Body of pancreas (tissue), 4 donors: ENCODE measurements at places on chromosomes 16 and 17.

DNA sequence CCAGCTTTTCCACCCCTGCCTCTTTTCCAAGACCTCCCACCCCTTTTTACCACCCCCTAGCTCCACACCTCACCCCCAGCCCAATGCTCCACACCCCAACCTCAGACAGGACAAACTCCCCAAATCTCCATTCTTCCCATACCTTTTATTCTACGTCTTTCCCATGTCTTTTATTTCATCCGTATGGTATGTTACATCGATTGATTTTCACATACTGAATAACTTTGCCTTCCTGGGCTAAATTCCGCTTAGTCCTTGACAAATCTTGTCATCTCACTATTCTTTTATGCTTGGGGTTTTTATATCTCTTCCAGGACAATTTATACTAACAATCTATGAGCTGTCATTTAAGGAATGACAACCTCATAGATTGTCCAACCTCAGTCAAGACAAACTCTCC is 46.4 kb downstream of the PITPNM3 start:
- DNase-seq = no peak
- no peaks in the 10 kb centered on the region for H3K27me3 ChIP-seq
- H3K4me1 ChIP-seq = peaks cover 20% of the 10 kb centered on the region
- H3K27ac ChIP-seq = no peak overlapping the region
- H3K4me3 ChIP-seq = no peak overlapping the region
- no peaks in the 10 kb centered on the region for H3K36me3 ChIP-seq

DNA sequence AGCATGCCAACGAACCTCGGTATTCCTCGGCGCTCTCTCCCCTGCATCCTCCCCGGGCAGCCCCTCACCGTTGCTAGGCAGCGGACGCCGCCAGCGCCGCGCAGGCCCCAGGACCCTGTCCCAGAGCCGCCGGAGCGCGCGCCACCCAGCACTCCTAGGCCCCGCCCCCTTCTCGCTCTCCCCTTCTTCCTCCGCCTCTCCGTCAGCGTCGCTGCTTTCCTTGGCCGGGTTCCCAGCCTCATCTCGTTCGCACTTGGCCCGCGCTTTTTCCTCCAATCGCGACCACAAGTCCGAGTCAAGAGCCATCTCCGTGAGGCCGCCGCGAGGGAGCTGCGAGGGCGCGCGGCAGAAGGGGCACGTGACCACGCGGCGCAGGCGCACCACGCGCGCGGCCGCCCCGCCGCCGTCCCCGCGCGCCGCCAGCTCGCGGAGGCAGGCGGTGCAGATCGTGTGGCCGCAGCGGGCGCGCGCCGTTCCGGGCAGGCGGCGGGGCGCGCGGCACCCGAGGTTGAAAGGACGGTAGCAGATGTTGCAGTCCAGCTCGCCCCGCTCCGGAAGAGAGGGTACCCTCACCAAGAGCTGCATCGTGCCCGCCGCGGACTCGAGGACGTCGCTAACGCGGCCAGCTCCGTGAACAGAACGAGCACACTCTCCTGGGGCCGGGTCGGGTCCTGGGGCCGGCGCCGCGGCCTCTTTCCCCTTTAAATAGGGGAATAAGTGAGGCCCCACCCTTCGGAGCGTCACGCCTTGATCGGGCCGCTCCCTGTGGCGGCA is at the start of gene RNF227:
TSS of gene RNF227 (minus strand) at position 679 of the 774 bp plus-strand sequence. CDS start at position 585, 94 bp downstream.
- H3K4me1 ChIP-seq = peaks cover 23% of the 10 kb centered on the region
- no peaks in the 10 kb centered on the region for H3K27me3 ChIP-seq
- H3K36me3 ChIP-seq = no peaks in the 10 kb centered on the region
- peak; percentile 91 for DNase-seq
- peak within 1 kb of the TSS; percentile 25 for H3K4me3 ChIP-seq

DNA sequence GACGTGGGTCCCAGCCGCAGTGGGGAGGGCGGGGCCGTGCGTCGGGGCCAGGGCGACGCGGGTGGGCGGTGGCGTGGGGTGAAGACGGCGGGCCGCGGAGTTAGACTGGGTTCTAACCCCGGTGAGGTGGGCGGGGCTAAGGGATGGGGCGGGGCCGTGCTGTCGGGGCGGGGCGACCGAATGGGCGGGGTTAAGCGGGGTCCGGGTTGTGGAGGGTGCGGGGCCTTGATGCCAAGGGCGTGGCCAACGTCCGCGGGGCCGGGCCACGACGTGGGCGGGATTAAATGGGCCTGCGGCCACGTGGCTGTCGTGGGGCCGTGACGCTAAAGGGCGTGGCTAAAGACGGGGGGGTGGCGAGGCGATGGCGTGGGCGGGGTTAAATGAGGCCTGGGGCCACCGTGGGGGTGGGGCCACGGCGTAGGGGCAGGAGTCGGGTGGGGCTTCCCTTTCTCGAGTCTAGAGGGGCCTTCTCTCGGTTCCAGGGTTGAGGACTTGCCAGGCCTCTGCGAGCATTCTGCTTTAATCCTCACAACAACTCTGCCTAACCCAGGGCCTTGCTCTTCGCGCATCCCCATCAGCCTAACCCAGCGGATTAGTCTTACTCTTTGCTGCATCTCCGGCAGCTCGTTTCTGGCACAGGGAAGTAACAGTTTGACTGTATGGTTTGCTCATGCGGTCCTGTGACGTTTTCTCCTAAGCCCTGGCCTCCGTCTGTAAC is 739 bp downstream of the TCF25 start:
- DNase-seq = peak; percentile 94
- peaks cover 16% of the 10 kb centered on the region for H3K4me1 ChIP-seq
- H3K4me3 ChIP-seq = peak overlapping the region; percentile 64
- H3K27ac ChIP-seq = peak overlapping the region; percentile 98

DNA sequence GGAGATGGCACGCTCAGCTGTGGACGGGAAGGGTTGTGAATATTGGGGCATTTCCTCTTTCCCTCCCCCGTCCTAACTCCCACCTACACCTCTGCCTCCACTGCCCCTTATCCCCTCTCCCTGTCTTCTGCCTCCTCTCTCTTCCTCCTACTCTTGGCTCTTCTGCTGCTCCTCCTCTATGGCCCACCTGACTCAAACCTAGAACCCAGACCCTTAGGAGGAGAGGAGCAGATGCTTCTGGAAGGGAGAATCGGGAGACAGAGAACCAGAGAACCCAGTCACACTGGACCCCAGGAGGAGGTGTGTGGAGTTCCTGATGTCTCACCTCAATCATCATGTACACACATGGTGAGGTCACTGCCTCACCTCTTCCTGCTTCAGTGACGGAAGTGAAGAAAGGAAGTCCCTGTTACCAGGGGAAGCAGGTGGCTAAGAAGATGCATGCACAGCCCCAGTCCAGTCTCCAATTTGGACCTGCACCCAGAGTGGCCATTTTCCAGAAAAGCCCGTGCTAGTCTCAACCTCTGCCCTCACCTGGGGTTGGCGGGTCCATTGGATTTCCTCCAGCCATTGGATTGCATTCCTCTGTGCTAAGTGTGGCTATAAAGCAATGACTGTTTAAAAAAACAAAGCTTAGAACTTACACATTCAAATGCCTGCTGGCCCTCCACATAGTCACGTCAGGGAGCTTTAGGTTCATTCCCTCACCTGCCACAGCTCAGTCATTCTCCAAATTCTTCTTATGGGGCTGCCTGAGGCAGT is 4.0 kb downstream of the RNF222 start:
- H3K4me1 ChIP-seq = no peaks in the 10 kb centered on the region
- H3K27ac ChIP-seq = no peak overlapping the region
- H3K36me3 ChIP-seq = no peaks in the 10 kb centered on the region
- no peak for DNase-seq
- no peak overlapping the region for H3K4me3 ChIP-seq

- no peaks in the 10 kb centered on the region for H3K36me3 ChIP-seq
- peak; percentile 67 for DNase-seq
- no peaks in the 10 kb centered on the region for H3K27me3 ChIP-seq
Measured at GRCh38 chr16:87581857-87582215, 20.5 kb upstream of the JPH3 start.

DNA sequence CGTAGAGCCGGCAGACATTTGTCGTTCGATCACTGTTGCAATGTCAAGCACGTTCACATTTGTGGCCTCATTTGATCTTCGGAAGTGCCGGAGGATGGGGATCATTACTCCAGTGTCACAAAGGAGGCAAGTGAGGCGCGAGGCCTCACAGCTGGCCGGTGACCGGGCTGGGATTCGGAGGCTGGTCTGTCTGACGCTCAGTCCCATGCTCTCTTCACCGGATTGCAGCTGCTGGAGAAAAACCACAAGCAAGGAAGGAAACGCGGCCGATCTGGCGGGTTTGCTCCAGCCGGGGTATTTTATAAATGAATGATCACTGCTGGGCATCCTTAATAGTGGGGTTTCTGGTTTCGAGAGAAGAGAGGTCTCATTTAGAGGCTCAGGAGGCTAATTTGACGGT is 127.8 kb downstream of the OR1D5 start:
- no peaks in the 10 kb centered on the region for H3K36me3 ChIP-seq
- H3K27me3 ChIP-seq = no peaks in the 10 kb centered on the region
- no peak for DNase-seq
- H3K4me3 ChIP-seq = no peak overlapping the region

- H3K4me3 ChIP-seq = no peak overlapping the region
- H3K4me1 ChIP-seq = no peaks in the 10 kb centered on the region
- no peaks in the 10 kb centered on the region for H3K27me3 ChIP-seq
- no peak overlapping the region for H3K27ac ChIP-seq
- H3K36me3 ChIP-seq = no peaks in the 10 kb centered on the region
- no peak for DNase-seq
Measured at GRCh38 chr17:72692676-72693075, 399.8 kb downstream of the SLC39A11 start.

- DNase-seq = no peak
- no peak overlapping the region for H3K27ac ChIP-seq
- no peaks in the 10 kb centered on the region for H3K36me3 ChIP-seq
- no peak overlapping the region for H3K4me3 ChIP-seq
- H3K27me3 ChIP-seq = no peaks in the 10 kb centered on the region
Measured at GRCh38 chr17:33152783-33153182, 140.3 kb downstream of the ASIC2 start.

- peak; percentile 14 for DNase-seq
- H3K4me3 ChIP-seq = no peak overlapping the region
- H3K27ac ChIP-seq = no peak overlapping the region
- no peaks in the 10 kb centered on the region for H3K36me3 ChIP-seq
- no peaks in the 10 kb centered on the region for H3K27me3 ChIP-seq
Measured at GRCh38 chr16:10668322-10669045, 26.2 kb downstream of the TEKT5 start.

DNA sequence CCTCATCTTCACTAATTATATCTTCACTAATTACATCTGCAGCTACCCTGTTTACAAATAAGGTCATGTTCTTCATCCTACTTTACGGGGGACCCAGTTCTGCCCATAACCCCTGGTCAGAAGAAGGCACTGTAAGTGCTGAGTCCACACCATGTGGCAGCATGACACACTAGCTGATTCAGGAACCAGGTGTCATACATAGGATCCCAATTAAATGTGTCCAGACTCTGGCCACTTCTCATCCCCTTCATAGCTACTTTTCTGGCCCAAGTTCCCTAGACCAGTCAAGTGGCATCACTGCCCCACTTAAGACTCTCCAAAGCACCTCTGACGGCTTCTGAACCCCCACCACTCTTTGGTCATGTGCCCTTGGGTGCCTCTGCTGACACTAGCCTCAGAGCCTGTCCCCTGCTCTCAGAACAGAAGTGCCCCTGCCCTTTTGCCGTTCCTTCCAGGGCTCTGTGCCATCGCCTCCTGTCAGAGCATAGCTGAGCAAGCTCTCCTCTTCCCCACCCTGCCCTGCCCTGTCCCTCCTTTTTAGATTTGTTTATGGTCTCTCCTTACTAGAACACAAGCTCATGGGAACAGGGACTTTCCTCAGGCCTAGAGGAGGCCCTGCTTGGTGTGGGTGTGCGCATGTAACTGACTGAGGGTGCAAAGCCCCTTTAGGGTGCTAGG is 61.1 kb downstream of the B9D1 start:
- H3K27me3 ChIP-seq = no peaks in the 10 kb centered on the region
- H3K27ac ChIP-seq = no peak overlapping the region
- DNase-seq = no peak
- H3K4me3 ChIP-seq = no peak overlapping the region

DNA sequence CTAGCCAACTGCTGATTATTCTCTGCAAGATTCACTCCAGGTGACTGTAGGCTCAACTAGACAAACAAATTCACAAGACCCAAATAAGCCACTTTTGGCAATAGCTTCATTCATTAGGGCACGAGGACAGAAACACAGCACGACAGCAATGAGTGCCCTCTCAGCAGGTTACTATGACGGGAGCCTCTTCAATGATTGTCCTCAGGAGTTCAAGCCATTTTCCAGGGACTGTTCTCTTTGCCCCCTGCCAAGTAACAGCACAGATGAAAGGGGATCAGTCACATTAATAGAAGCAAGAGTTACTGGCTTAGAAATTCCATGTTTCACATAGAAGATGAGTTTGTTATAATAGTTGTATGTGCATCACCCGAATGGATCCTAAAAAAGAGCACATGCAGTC is 712.2 kb downstream of the CDH8 start:
- no peaks in the 10 kb centered on the region for H3K36me3 ChIP-seq
- H3K27me3 ChIP-seq = no peaks in the 10 kb centered on the region
- no peaks in the 10 kb centered on the region for H3K4me1 ChIP-seq

DNA sequence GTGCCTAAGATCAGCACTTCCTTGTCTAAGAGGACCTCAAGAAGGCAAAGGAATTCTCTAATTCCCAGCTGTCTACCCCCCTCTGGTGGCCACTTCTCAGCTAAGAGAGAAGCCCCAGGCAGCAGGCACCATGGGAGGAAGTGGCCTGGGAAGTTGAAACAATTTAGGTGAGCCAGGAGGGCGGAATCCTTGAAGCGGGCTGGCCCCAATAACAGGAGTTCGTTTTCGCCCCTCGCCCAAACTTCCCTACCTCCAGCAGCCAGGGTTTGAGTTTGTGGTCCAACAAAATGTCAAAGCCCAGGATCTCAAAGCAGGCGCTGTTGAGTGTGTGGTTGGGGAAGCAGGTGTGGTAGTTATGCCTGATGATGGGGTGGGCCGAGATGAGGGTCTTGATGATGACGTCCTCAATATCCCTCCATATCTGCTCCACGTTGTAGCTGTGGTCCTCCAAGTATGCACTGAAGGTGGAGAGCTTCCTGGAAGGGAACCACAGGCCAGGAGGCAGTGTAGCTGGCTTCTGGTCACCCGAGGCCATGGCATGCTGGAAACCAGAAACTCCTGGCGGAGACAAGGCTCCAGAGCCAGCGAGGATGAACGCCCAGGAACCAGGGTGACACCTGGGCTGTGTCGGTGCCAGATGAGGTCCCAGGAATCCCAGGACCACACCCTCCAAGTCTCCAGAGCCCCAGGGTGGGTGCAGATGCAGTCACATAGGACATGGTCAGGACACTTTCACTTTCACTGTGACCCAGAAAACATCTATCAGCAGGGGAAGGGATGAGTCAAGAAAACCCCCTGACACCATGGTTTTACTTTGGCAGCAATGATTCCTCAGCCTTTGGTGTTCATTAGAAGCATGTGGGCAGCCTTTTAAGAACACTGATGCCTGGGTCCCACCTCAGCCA is 25.6 kb downstream of the TTLL6 start:
- peak; percentile 83 for DNase-seq
- peaks cover 20% of the 10 kb centered on the region for H3K4me1 ChIP-seq
- H3K4me3 ChIP-seq = no peak overlapping the region
- no peak overlapping the region for H3K27ac ChIP-seq

DNA sequence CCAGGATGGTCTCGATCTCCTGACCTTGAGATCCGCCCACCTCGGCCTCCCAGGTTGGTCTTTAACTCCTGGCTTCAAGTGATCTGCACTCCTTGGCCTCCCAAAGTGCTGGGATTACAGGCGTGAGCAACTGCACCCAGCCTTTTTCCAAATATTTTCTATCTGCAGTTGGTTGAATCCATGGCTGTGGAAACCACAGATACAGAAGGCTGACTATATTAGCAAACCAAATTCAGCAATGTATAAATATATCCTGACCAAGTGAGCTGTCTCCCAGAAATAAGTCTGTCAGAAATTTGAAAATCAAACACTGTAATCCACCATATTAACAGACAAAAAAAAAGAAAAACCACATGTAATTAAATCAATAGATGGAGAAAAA is 9.6 kb downstream of the CFDP1 start:
- H3K27me3 ChIP-seq = no peaks in the 10 kb centered on the region
- H3K36me3 ChIP-seq = no peaks in the 10 kb centered on the region
- H3K4me1 ChIP-seq = peaks cover 26% of the 10 kb centered on the region
- no peak overlapping the region for H3K4me3 ChIP-seq
